ENCODE measurements at places on chromosomes 11 and 22. TPM values are rescaled to one million over a fixed set of nuclear protein-coding genes. Genes with fewer than 3 reads are reported as not detected.
A peak's percentile ranks its signal among the peaks of the same experiment; 100 is the strongest.

The RASL10A gene
- total RNA-seq, result 3.6 TPM

The LGALS12 gene
- total RNA-seq, result 3.5 TPM

- peaks cover 41% of the 10 kb centered on the region for H3K4me1 ChIP-seq
- no peak overlapping the region for H3K27ac ChIP-seq
- no peaks in the 10 kb centered on the region for H3K27me3 ChIP-seq
- H3K4me3 ChIP-seq, result no peak overlapping the region
- no peaks in the 10 kb centered on the region for H3K36me3 ChIP-seq
- peak; percentile 65 for DNase-seq
Measured at GRCh38 chr22:30214703-30215407, 31.7 kb downstream of the LIF start.

DNA sequence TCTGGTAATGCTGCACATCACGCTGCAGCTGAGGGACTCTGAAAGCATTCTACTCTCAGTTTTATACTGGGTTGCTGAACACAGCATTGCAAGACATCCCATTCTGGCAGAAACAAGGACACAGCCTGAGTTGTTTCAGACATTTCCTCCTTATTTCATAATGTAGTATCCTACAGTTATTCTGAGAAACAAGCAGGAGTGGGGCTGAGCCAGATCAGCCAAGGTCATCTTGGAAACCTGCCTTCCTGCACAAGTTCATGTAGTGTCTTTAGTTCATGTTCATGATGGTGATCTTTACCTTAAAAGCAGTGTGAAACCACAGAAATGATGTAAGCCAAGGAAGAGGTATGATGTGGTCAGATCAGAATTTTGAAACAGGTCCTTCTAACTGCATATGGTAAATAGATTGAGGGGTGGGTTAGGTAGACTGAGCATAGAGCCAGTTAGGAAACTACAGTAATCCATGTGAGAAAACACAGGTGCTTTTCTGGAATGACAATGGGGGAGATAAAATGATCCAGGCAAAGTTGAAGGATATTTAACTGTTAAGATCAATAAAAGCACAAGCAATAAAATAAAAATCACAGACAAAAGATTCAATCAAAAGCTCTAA is 1686.8 kb downstream of the LRRC4C start:
- no peak overlapping the region for H3K27ac ChIP-seq
- H3K27me3 ChIP-seq, result no peaks in the 10 kb centered on the region
- H3K4me3 ChIP-seq, result no peak overlapping the region
- no peaks in the 10 kb centered on the region for H3K36me3 ChIP-seq

DNA sequence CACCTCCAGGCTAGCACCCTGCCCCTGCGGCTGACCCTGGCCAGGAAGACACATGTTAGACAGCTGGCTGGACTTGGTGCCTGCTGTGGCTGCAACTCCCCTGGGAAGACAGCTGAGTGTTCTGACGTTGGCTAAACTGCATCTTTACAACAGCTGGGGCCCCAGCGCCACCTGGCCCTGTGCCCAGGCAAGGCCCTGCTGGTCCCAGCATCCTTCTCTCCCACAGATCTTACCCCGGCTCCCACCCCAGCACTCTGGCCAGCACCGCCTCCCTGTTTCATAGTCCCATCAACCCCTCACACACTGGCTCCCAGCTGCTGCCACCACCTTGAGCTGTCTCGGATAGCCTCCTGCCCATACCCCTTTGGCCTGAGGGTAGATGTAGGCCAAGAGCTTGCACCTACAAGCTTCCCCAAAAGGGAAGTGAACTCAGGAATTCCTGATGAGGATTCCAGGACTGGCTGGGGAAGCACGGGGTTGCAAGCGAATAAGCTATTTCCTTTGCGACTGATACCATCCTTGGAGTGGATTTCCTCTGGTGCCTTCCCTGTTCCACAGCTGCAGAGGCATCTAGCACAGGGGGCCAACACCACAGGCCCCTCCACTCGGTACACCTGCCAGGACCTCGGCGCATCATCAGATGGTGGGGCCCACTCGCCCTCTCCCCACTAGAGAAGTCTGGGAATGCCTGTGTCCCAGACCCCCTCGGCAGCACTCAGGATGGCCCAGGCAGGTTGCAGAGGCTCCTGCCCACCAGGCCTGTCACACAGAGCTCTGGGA is 28.5 kb downstream of the RSPH14 start:
- no peak overlapping the region for H3K4me3 ChIP-seq
- H3K4me1 ChIP-seq, result no peaks in the 10 kb centered on the region
- H3K27ac ChIP-seq, result no peak overlapping the region
- DNase-seq, result no peak
- H3K36me3 ChIP-seq, result no peaks in the 10 kb centered on the region

DNA sequence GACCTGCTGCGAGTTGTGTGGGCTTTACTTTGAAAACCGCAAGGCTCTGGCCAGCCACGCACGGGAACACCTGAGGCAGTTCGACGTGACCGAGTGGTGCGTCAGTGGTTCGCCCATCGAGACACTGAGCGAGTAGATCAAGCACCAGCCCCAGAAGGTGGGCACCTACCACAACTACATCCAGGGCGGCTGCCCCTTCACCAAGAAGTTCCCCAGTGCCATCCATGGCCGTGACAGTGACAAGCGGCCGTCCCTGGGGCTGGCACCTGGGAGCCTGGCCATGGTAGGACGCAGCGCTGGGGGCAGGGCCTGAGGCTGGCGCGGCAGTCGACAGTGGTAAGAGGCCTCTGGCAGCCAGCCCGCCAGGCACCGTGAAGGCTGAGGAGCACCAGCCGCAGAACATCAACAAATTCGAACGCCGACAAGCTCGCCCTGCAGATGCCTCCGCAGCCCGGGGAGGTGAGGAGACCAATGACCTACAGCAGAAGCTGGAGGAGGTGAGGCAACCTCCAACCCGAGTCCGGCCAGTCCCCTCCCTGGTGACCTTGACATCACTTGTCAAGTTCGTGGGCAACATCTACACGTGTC is 545.2 kb upstream of the CCDC179 start:
- H3K27me3 ChIP-seq, result no peaks in the 10 kb centered on the region
- H3K27ac ChIP-seq, result no peak overlapping the region
- no peaks in the 10 kb centered on the region for H3K36me3 ChIP-seq
- H3K4me1 ChIP-seq, result no peaks in the 10 kb centered on the region
- no peak overlapping the region for H3K4me3 ChIP-seq

GRCh38 chr11:114058026-114058706 is 1.3 kb upstream of the ZBTB16 start:
- peaks cover 6% of the 10 kb centered on the region for H3K36me3 ChIP-seq
- H3K4me3 ChIP-seq, result no peak overlapping the region
- DNase-seq, result no peak
- peaks cover 42% of the 10 kb centered on the region for H3K27me3 ChIP-seq
- no peak overlapping the region for H3K27ac ChIP-seq

The LDHAL6A gene
- not detected for total RNA-seq

- H3K4me3 ChIP-seq, result no peak overlapping the region
- H3K4me1 ChIP-seq, result no peaks in the 10 kb centered on the region
- H3K36me3 ChIP-seq, result no peaks in the 10 kb centered on the region
- H3K27me3 ChIP-seq, result no peaks in the 10 kb centered on the region
- DNase-seq, result no peak
Measured at GRCh38 chr22:37703906-37704305, 7.1 kb downstream of the TRIOBP start.

- no peak overlapping the region for H3K4me3 ChIP-seq
- H3K27ac ChIP-seq, result no peak overlapping the region
- H3K27me3 ChIP-seq, result no peaks in the 10 kb centered on the region
- peaks cover 50% of the 10 kb centered on the region for H3K36me3 ChIP-seq
- no peak for DNase-seq
- peaks cover 32% of the 10 kb centered on the region for H3K4me1 ChIP-seq
Measured at GRCh38 chr11:114125959-114126358, 66.4 kb downstream of the ZBTB16 start.

- no peaks in the 10 kb centered on the region for H3K36me3 ChIP-seq
- peak overlapping the region; percentile 21 for H3K27ac ChIP-seq
- H3K4me3 ChIP-seq, result no peak overlapping the region
- H3K4me1 ChIP-seq, result peaks cover 2% of the 10 kb centered on the region
Measured at GRCh38 chr22:24390576-24390975, 36.8 kb upstream of the ADORA2A start.

Measured in spleen (tissue), 13 donors.